Gastroesophageal sphincter (tissue), 4 donors: ENCODE measurements at places on chromosomes 1 and 21. TPM values are rescaled to one million over a fixed set of nuclear protein-coding genes. Genes with fewer than 3 reads are reported as not detected.

EPHA8 gene
- not detected for total RNA-seq

LYPD8 gene
- total RNA-seq = not detected

PRELP gene
- 67.4 TPM for total RNA-seq

HEYL gene
- 8.4 TPM for total RNA-seq

LORICRIN gene
- total RNA-seq = not detected

CNIH3 gene
- 0.94 TPM for total RNA-seq

SYT2 gene
- 0.23 TPM for total RNA-seq

MAP3K21 gene
- total RNA-seq = 0.27 TPM

CFHR5 gene
- not detected for total RNA-seq

CCDC27 gene
- total RNA-seq = not detected

ASAP3 gene
- 37.7 TPM for total RNA-seq

KRTAP21-2 gene
- not detected for total RNA-seq

TPTE gene
- total RNA-seq = not detected

GIPC2 gene
- total RNA-seq = 2.2 TPM

OR2T29 gene
- not detected for total RNA-seq

RNF223 gene
- 1.1 TPM for total RNA-seq

AGT gene
- total RNA-seq = 5.0 TPM

TMEM51 gene
- 18.1 TPM for total RNA-seq

IGSF3 gene
- total RNA-seq = 7.6 TPM

EVA1C gene
- 55.7 TPM for total RNA-seq

SYT11 gene
- 25.7 TPM for total RNA-seq

FAAH gene
- total RNA-seq = 7.0 TPM

SWT1 gene
- total RNA-seq = 3.9 TPM

OR10J1 gene
- total RNA-seq = not detected

TCP10L gene
- 1.6 TPM for total RNA-seq

NPR1 gene
- total RNA-seq = 49.8 TPM

TMEM54 gene
- total RNA-seq = 138 TPM

MEX3A gene
- total RNA-seq = 0.49 TPM

RIMS3 gene
- 4.4 TPM for total RNA-seq

ZBTB8A gene
- total RNA-seq = 8.6 TPM
